ENCODE measurements at places on chromosomes 3 and 15.
A peak's percentile ranks its signal among the peaks of the same experiment; 100 is the strongest.

DNA sequence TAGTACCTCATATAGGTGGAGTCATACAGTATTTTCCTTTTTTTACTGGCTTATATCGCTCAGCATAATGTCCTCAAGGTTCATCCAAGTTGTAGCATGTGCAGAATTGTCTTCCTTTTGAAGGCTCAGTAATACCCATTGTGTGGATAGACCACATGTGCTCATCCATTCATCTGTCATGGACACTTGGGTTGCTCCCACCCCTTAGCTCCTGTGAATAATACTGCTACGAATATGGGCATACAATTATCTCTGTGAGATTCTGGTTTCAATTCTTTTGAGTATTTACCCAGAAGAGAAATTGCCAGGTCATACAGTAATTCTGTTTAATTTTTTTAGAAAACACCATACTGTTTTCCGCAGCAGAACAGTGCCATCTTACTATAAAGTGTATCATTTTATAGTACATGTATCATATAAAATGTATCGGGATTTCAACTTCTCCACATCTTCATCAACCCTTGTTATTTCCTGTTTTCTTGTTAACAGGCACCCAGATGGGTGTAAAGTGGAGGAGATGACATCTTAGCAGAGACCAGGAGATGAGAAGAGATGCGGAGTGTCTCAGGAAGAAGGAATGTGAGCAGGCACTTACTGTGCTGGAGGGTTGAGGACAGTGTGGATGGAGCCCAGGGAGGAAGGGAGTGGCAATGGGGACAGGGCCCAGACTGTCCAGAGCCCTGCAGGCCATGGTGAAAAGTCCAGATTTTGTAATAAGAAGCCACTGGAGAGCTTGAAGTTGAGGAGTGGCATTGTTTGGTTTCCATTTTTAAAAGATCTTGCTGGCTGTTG lies 27.0 kb upstream of the PRR23E start:
- no peak overlapping the region for H3K4me3 ChIP-seq
- H3K27me3 ChIP-seq = peaks cover 42% of the 10 kb centered on the region
- no peak overlapping the region for H3K27ac ChIP-seq

DNA sequence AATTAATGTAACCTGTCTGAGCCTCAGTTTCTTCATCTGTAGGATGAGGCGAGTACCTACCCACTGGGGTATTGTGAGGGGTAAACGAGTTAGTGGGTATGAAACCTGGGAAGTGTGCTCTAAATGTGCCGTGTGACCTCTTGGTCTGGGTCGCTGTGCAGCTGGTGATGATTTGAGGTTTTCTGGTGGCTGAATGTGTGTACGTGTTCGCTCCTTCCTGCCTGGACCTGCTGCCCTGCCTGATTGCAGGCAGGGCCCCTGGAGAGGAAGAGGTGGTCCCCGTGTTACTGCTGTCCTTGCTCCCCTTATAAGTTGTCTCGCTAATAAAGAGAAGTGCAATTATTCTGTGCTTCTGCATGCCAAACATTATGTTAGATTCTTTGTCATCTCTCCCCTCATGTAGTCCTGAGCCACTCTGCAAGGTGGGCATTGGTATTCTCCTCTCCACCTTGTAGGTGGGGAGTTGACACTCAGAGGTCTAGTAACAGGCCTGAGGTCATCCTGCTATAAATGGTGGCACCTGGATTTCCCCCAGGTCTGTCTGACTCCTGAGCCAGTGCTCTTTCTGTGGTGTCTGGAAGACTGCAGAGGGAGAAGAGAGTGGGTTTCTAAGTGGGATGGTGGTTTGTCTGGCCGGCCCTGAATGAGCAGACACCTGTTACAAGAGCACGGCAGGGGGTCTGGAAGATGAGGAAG lies 15.7 kb downstream of the PDIA5 start:
- no peak for DNase-seq
- no peak overlapping the region for H3K4me3 ChIP-seq
- H3K27me3 ChIP-seq = no peaks in the 10 kb centered on the region
- no peak overlapping the region for H3K27ac ChIP-seq
- H3K36me3 ChIP-seq = no peaks in the 10 kb centered on the region

- H3K27ac ChIP-seq = no peak overlapping the region
- H3K4me3 ChIP-seq = no peak overlapping the region
- H3K27me3 ChIP-seq = no peaks in the 10 kb centered on the region
- no peak for DNase-seq
Measured at GRCh38 chr3:12194209-12194608, 35.5 kb upstream of the TIMP4 start.

DNA sequence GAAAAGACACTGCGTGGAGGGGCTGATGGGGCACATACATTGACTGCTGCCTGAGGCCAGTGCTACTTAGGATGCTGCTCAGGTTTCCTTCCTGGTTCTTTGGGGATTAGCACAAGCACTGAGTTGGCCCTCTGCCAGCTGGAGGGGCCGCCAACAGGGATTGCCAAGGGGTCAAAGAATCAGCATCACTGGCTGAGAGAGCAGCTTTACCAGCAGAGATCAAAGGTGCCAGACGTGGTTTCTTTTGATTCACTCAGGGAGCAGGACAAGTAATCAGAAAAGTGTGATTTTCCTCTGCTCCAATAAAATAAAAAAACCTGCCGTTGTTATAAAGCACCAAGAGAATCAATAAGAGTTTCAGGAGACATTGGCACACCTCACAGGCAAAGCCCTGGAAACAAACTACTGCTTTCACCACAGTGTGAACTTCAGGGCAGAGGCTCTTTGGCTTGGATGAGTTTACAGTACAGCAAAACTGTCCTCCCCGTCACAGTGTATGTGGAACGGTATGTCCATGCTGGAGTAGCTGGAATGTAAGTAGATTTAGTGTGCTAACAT lies 45.8 kb upstream of the FSIP1 start:
- no peaks in the 10 kb centered on the region for H3K36me3 ChIP-seq
- H3K4me3 ChIP-seq = no peak overlapping the region
- H3K4me1 ChIP-seq = peaks cover 10% of the 10 kb centered on the region
- H3K27ac ChIP-seq = no peak overlapping the region

DNA sequence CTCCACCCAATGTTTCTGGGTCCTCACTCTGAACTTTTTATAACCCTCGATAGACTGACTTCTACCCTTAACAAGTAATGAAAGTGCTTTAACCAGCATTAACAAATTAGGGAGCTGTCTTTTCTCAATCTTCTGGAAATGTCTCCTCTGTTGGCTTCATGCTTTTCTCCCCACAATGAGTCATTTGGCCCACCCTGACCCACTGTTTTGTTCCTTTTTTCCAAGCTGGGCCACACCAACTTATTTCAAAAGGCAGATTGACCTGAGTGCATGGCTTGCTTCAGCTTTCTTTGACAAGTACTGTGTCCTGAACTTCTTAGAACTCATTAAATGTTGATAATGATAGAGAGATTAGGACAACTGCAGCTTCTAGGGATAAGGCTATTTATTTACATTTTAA lies 199.6 kb upstream of the SEMA6D start:
- H3K36me3 ChIP-seq = no peaks in the 10 kb centered on the region
- no peak overlapping the region for H3K4me3 ChIP-seq
- no peaks in the 10 kb centered on the region for H3K27me3 ChIP-seq
- H3K4me1 ChIP-seq = peaks cover 5% of the 10 kb centered on the region
- no peak overlapping the region for H3K27ac ChIP-seq

DNA sequence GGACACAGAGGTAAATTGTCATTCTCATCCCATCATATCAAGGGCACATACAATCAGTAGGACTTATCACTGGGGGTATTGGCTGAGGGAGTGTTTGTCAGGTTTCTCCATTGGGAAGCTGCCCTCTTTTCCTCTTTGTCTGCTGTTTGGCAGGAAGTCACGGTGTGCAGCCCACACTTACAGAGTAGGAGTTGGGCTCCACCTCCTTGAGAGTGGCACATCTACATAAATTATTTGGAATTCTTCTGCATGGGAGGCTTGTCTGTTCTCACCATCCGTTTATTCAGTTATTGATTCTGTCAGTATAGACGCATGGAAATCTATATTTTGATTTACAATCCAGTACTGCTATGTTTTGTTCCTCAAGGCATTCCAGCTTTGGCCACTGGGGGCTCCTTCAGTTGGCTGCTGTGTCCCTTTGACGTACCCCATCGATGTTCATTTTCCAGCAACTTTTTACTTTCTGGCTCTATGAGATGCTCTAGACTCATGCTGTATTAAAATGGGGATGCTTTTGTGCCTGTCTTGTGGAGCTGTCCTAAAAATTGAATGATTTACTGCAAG lies 200.3 kb downstream of the SLCO3A1 start:
- H3K36me3 ChIP-seq = peaks cover 6% of the 10 kb centered on the region
- H3K4me1 ChIP-seq = peaks cover 6% of the 10 kb centered on the region
- H3K27me3 ChIP-seq = peaks cover 4% of the 10 kb centered on the region
- H3K27ac ChIP-seq = peak overlapping the region; percentile 11
- DNase-seq = no peak
- H3K4me3 ChIP-seq = no peak overlapping the region

DNA sequence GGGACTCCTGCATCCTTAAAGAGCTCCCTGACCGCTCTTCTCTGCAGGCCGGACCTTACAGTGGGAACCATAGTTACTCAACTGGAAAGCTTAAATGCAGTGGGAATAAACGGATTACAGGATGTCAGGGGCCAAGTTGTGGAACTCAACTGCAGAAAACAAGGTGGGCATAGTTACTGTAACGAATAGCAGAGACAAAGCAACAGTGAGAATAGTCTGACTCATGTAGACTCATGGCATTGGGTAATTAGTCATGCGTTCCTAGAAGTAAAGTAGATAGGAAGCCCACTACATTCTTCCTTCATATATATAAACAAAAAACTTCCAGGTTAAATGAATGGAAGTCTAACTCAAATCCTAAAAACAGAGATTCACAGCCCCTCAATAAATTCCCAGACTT lies 95.5 kb upstream of the CHRNA7 start:
- no peak overlapping the region for H3K4me3 ChIP-seq
- H3K36me3 ChIP-seq = no peaks in the 10 kb centered on the region
- H3K4me1 ChIP-seq = no peaks in the 10 kb centered on the region

DNA sequence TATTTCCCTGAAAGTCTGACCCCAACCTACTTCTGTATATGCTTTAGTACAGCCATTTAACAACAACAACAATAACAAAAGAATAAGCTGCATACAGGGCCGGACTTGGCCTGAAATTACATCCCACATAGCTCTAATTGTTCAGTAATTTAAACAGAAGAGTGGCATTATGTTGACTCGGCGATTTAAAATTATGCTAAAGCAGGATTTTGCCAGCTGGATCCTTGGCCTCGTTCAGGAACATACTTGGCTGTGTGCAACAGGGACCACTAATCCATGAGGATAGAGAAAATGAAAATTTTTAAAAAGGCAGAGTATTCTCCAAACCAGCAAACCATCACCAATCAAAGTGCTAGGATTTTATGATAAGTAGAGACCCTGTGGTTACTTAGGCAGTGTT lies 433.1 kb upstream of the RBMS3 start:
- peaks cover 6% of the 10 kb centered on the region for H3K27me3 ChIP-seq
- no peak overlapping the region for H3K27ac ChIP-seq
- no peak overlapping the region for H3K4me3 ChIP-seq
- H3K4me1 ChIP-seq = peaks cover 19% of the 10 kb centered on the region
- no peak for DNase-seq

- peaks cover 38% of the 10 kb centered on the region for H3K27me3 ChIP-seq
- DNase-seq = no peak
- H3K4me3 ChIP-seq = peak within 1 kb of the TSS; percentile 91
- no peaks in the 10 kb centered on the region for H3K36me3 ChIP-seq
- peaks cover 20% of the 10 kb centered on the region for H3K4me1 ChIP-seq
Measured at GRCh38 chr15:48963524-48964113, at the start of gene SHC4. Gene SHC4 (minus strand): TSS chr15:48963919. CDS start chr15:48963015, 904 bp downstream.

GRCh38 chr3:73772076-73772886 lies 147.5 kb upstream of the PDZRN3 start:
- H3K27me3 ChIP-seq = no peaks in the 10 kb centered on the region
- DNase-seq = no peak
- H3K4me3 ChIP-seq = no peak overlapping the region
- peaks cover 13% of the 10 kb centered on the region for H3K4me1 ChIP-seq

DNA sequence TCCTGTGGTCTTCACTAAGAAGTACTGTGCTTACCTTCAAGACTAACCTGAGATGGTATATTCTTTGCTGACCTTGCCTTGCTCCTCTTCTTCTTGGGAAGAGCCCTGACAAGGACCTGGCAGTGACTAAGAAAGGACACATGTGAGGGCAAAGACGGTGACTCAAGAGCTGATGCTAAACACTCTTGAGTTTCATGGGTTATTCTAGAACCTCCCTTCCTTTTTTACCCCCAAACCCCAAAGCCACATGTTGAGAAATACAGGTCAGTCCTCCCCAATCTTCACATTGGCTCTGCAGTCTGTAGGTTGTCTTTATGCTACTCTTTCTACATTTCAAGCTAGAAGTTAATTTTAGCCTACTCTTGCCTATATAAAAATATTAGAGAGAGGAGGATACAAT lies 200.6 kb downstream of the SEMA6D start:
- H3K36me3 ChIP-seq = no peaks in the 10 kb centered on the region
- no peak for DNase-seq
- no peak overlapping the region for H3K4me3 ChIP-seq
- no peak overlapping the region for H3K27ac ChIP-seq
- H3K4me1 ChIP-seq = no peaks in the 10 kb centered on the region
- H3K27me3 ChIP-seq = no peaks in the 10 kb centered on the region

- no peaks in the 10 kb centered on the region for H3K4me1 ChIP-seq
- no peak for DNase-seq
- H3K4me3 ChIP-seq = no peak overlapping the region
Measured at GRCh38 chr15:98000249-98001203, 40.0 kb downstream of the ARRDC4 start.

- DNase-seq = peak; percentile 89
- peaks cover 41% of the 10 kb centered on the region for H3K27me3 ChIP-seq
- peak within 1 kb of the TSS; percentile 95 for H3K4me3 ChIP-seq
- H3K36me3 ChIP-seq = peaks cover 12% of the 10 kb centered on the region
- H3K27ac ChIP-seq = peak within 1 kb of the TSS; percentile 88
Measured at GRCh38 chr15:39580485-39581241, at the start of gene THBS1. Gene THBS1 (plus strand): TSS chr15:39581079. CDS start chr15:39581858, 779 bp downstream.

GRCh38 chr3:54547051-54547450 lies 380.8 kb downstream of the LRTM1 start:
- H3K4me3 ChIP-seq = no peak overlapping the region
- no peaks in the 10 kb centered on the region for H3K36me3 ChIP-seq
- H3K4me1 ChIP-seq = peaks cover 4% of the 10 kb centered on the region
- DNase-seq = no peak

- H3K36me3 ChIP-seq = no peaks in the 10 kb centered on the region
- DNase-seq = no peak
- no peak overlapping the region for H3K4me3 ChIP-seq
Measured at GRCh38 chr15:77625376-77625775, 7.3 kb downstream of the LINGO1 start.

DNA sequence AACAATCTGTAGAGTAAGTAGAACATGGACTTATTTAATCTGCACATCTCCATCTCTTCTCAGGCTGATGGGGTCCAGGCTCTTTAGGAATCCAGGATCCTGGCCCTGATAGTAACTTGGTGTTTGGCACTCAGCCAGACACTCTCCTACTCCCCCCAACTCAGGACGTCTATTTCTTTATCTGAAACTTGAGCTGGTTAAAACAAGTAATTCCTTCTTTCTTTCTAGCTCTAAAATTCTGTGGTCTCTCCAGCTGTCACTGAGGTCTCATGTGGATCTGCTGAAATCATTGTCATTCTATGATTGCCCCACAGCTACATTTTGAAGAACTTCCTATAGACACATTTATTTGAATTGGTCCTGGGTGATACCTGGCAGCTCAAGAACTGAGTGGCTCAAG lies 59.0 kb downstream of the TP63 start:
- H3K4me1 ChIP-seq = peaks cover 23% of the 10 kb centered on the region
- H3K27me3 ChIP-seq = peaks cover 4% of the 10 kb centered on the region
- H3K36me3 ChIP-seq = no peaks in the 10 kb centered on the region
- no peak for DNase-seq
